ENCODE measurements at places on chromosomes 3 and 15.

- peak; percentile 46 for DNase-seq
Measured at GRCh38 chr15:67305506-67305905, 50.9 kb downstream of the IQCH start.

GRCh38 chr3:169861871-169862270 lies 7.9 kb downstream of the LRRC31 start:
- DNase-seq = peak; percentile 13

- no peak for DNase-seq
Measured at GRCh38 chr3:100913870-100914648, 79.2 kb downstream of the ABI3BP start.

- no peak for DNase-seq
Measured at GRCh38 chr3:140724856-140725812, 47.3 kb downstream of the TRIM42 start.

DNA sequence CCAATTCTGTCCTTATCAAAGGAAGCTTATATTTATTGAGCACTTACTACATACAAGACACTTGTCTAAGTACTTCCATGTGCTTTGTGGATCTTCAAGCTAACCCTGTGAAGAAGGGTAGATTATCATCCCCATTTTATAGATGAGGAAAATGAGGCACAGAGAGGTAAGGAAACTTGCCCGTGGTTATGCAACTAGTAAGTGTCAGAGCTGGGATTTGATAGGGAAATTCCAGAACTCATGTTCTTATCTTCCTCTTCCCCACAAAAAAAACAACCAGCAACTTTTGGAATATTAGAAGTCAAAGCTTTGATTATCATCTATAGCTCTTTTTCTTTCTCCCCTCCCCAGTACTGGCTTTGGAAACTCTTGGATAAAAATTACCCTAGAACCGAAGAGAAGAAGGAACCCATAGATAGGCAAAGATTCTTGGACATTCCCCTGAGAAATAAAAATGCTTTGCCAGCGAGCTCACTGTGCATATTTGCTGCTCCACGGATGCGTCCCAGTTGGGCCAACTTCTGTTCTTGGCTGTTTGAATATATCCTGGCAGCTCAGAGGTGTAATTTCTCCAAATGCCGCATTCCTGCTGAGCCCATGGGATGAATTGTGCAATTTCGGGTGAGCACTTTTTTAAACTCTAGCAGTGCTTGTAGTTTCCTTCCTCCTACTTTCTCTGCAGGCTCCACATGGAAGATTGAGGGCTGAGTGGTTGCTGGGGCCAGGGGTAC lies 591.5 kb upstream of the CFAP20DC start:
- no peak for DNase-seq

DNA sequence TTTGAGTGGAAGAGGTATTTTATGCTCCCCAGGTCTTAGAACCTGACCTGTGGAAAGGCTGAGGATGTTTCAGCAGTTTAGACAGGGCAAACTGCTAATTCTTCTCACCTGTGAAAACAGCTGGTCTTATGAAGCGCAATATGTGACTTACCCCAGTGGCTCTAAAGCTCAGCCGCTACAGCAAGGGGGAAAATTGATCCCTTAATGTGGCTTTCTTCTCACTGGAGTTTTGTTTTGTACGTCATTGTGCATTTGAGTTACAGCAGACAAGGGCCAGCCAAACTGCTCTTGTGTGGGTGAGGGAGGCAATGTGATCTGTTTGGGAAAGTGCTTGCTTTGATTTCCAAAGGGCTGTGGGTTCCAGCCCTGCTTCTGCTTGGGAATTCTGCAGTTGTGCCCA lies 293.4 kb upstream of the LRRFIP2 start:
- DNase-seq = no peak

DNA sequence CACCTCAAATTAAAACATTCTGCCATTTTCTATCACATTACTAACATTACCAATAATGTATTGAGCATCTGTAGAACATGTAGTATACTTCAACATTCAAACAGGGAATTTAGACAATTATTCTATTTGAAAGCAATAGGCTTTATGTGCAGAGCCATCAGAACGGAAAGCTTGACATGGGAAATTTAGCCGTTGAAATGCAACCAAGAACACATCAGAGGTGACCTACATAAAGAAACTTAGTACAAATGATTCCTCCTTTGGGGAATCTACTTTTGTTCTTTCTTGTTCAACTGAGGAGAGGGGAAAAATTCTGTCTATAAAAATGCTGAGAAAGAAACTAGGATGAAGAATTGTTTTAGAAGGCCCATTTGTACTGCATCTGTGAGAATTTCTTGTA lies 38.6 kb upstream of the RBMS3 start:
- DNase-seq = no peak
